ENCODE measurements at places on chromosomes 1 and 21.

DNA sequence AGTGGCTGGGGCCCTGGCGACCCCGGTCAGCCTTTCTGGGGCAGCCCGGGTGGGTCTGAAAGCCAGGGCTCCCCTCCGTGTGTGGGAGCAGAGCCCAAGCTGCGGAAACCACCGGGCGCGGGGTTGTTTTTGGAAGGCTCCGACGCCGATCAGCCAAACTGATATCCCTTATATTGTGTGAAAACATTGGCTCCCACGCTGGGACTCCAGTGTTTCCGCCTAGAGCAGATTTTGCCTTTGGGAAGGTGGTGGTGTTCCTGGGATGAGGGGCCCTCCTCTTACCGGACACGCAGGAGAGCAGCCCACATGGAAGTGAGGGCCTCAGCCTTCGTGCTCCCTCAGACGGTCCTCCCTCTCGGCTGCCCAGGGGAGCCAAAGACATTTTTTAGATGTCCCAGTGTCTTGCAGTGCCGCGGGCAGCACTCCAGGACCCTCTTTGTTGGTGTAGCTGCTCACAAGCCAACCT lies 54.3 kb downstream of the NGF start:
- no peak for DNase-seq

- DNase-seq = no peak
Observed at GRCh38 chr1:21576031-21576797, 67.0 kb downstream of the ALPL start.

DNA sequence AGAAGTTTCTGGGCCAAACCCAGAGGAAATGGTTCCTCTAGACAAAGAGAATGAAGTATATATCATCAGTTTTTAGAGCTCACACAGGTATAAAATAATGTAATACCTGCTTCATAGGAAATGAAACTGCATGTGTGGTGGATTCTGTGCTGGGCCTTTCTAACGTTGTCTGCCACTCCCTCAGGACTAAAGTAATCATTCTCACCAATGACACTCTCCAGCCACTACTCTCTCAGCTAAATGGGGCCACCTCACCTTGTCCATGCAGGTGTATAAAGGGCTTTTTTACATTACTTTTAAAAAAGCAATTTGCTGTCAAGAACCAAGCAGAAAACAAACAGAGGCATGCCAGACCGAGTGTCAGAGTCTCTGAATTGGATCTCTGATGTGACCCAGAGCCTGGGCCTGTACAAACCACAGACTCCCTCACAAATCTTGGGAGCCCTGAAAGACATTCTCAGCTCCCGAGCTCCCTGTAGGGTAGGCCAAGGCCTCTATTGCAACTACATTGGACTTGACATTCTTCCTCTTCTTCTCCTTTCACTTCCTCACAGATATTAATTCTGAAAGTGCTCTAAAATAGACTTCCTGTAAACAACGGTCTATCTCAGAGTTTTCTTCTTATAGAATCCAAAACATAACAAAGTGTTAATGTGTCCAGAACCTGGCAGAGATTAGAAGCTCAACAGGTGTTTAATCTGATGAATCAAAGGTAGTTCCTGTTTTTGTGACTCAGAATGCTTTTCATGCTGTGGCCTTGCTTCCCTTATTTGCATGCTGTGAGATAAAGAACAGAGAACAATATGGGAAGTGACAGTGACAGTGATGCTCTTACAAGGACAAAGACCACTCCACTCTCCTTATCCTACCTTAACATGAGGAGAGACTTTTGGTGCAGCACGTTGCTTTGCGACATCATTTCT lies 8.6 kb downstream of the AIM2 start:
- no peak for DNase-seq

DNA sequence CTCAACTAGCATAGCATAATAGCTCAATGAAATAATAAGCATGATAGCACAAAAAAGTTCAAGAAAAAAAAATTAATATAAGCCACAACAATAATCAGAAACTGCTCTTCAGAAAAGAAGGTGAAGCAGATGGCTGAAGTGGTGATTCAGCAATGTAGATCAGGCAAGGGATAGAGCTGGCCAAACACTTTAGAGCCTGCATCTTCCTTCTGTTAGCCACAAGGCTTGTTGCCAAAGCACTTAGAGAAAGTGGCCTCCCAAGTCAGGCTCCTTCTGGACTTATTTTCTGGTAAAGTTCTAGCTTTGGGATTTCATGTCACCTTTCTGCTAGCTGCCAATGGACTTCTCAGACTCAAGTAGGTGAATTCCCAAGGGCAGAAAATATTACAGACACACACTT lies 60.3 kb upstream of the C1orf87 start:
- DNase-seq = no peak

DNA sequence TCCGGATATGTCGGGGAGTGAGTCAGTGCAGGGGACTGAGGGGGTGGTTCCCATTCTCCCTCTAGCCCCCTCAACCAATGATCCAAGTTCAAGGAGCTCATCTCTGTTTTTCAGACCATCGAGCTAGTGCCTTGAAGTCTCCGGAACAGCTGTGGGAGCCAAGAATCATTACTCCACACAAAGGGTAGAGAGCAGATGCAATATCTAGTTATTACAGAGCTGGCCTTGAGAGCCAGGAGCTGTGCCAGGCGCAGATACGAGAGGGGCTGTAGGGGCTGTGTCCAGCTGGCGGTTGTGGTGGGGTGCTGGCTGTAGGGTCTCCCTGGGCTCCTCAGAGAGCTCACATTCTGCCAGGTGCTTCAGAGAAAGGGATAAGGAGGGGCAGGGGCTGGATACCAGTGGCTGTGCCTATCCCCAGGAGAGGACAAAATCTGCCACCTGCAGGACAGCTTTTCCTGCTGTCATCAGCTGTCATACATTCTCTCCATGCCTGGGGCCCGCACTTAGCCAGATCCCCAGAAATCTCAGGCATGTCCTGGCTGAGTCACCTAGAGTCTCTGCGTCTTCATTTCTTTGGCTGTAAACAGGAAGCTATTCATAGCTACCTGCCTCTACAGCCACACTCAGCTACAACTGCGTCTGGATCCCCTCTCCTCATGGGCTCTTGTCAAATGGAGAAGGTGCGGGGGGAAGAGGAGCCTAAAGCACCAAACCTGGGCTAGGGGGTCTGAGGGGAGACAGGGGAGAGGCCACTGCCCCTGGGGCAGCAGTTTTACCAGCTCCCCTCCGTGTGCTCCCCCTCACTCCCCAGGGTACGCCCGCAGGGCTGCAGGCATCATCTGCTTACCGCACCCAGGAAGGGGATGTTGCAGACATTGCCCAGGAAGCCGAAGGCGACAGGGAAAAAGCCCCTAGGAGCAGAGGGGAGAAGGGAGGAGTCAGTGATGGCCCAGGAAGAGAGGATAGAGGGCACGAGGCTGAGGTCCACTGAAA lies 2.4 kb upstream of the KISS1 start:
- DNase-seq = no peak

DNA sequence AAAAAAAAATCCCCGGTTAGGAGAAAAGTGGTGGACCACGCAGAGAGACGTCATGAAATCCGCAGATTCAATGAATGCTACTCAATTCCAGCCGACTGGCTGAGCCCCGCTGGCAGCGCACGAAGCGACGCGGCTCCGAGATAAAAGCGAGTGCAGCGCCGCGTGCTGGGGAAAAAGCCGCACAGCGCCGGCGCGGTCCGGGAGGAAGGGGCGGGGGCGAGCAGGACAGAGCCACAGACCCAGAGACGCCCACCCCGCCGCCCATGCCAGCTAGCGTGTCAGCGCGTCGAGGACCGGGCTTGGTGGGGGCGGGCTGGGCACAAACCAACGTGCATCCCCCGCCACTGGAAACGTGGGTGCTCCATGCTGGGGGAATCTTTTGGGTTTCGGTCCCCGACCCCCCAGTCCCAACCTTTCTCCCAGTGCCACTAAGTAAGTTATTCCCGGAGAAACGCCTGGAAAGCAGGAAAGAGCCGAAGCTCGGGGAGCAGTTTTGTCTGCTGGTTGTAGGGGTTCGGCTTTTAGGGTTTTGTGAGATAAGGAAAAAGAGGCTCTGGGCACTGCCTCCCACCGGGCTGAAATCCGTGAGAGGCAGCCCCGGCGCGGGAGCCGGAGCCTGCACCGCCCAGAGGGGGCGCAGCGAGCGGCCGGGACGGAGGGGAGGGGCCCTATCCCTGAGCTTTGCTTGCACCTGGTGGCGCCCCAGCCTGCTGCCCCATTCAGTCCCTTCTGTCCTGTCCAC lies at the start of gene KCNJ6:
Gene KCNJ6, minus strand, starts transcription at position 148 of the 742 bp plus-strand sequence. CDS start 75,775 bp downstream, outside the sequence.
- peak; percentile 36 for DNase-seq

DNA sequence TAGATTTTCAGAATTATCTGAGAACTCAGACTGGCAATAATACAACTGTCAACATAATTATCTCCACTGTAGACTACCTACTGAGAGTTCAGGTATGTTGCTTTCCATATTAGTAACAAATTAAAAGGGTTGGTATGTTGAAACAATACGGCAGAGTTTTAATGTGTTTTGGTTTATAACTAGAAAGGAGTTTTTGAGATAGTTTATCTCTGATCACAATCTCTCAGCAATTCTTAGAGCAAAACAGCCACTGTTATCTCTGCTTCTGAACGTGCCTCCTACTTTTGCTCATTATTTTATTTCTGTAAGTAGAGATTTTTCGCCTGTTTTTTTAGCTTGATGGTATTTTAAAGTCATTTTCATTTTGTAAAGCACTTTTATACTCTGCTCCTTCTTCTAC lies 118.7 kb downstream of the ZP4 start:
- DNase-seq = no peak

DNA sequence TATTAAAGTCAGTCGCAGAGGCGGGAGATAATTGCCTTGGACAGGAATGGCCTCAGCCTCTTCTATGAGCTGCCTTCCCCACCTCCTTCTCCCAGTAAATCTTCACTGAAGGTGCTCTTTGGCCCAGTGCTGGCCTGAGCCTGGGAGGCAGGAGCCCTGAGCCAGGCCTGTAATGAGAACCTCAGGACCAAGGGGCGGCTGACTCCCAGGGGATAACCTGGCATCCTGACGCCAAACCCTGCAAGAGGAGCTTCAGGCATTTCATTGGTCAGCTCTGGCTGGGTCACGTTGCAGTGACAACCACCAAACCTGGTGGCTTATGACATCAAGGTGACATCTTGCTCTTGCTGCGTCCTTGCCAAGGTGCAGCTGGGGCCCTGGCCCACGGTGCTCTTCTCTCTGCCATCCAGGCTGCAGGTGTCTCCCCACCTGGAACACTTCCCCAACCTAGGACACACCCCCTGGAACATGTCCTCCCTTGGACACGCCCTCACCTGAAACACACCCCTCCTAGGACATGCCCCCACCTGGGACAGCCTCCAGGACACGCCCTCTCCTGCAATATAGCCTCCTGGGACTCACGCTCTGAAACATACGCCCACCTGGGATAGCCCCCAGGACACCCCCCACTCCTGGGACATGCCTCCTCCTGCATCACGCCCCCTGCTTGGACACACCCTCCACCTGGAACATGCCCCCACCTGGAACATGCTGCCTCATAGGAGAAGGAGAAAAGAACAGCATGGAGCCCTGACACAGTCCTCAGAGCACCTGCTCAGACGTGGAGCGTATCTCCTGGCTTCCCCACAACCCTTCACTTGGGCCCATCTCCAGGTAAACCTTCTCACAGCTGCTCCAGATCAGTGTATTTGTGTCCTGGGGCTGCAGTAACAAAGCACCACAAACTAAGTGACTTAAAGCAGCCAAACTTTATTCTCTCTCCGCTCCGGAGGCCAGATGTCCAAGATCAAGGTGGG lies 333.6 kb downstream of the NPHP4 start:
- DNase-seq = no peak

DNA sequence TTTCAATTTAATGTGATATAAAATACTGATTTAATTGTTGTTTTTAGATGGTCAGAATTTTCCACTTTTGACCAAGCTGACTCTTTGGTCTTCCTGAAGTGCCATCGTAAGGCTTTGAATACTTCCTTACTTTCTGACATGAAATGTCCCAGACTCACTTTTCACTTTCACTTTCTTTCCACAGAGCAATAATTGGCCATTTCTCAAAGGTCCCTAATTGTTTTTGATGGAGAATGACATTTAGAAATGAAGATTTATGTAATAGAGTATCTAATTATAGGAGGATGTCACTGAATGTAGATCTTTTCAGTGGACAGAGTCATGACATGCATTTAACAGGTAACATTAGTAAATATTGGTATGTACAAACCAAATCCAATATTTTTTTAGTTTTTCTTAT lies 1141.6 kb downstream of the KCNT2 start:
- no peak for DNase-seq

DNA sequence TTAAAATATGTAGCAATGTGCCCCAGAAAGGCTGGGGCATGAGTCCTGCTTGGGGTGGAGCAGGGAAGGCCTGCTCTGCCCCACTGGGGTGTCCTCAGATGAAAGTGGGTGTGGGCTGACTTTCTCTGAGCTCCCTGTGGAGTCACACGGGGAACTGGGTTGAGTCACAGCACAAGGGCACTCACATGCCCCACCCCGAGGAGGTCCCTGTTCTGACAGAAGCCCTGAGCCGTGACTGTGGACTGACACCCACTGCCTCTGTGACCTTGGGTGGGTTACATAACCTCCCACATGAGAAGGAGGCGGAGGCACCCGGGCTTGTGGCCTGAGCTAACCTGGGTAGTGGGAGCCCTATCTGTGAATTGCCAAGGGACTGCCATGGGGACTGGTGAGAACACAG lies 52.5 kb upstream of the TINAGL1 start:
- peak; percentile 84 for DNase-seq

- no peak for DNase-seq
Observed at GRCh38 chr1:94858276-94858675, 38.1 kb downstream of the SLC44A3 start.

DNA sequence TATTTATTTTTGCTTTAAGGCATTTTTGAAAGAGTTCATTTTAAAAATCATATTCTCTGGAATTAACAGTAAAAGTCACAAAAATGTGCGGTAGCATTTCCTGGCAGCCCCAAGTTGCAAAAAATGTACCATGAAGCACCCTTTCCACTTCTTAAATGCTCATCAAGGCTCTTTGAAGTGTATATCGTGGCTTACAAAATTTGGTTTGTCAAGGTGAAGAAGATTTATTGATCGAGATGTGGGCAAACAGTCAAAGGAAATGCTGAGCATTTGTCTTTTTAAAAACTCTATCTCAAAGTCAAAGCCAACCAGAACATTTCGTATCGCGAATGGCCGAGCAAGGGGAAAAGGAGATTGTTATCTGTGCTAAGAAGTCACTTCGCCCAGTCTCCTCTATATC lies 277.5 kb upstream of the KAZN start:
- DNase-seq = no peak

GRCh38 chr1:21657456-21658190 lies 11.5 kb downstream of the RAP1GAP start:
- no peak for DNase-seq

GRCh38 chr1:29631836-29632805 lies 395.8 kb downstream of the PTPRU start:
- no peak for DNase-seq

DNA sequence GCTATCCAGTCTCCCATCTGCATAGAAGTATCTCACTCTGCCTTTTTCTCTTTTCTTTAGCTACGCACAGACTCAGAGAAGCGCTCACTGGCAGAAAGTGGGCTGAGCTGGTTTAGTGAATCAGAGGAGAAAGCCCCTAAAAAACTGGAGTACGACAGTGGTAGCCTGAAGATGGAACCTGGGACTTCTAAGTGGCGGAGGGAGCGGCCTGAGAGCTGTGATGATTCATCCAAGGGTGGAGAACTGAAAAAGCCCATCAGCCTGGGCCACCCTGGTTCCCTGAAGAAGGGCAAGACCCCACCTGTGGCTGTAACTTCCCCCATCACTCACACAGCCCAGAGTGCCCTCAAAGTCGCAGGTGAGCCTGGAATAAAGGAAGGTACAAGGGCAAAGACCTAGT lies 48.0 kb upstream of the IPO9 start:
- DNase-seq = no peak

- DNase-seq = no peak
Observed at GRCh38 chr21:31830701-31831100, 42.1 kb upstream of the HUNK start.

Measured in left lung (tissue), 14 donors.